NCI-H526 (cell line): ENCODE measurements at places on chromosomes 11 and 22.

DNA sequence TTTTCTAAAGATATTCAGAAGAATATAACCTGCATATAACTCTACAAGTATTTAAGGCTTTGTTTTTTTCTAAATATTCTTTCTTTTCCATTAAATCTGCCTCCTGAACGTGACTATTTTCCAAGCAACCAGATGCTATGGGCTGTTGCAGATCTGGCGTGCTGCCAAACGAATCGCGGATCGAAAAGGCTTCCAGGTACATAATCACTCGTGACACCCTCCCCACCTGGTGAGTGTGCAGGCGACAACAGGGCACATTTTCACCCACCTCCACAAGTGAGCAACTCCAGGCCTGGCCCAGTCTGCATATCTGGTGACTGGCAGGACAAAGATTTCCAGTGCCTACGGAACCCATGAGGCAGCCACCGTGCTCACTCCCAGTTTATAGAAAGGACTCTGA lies 660.1 kb downstream of the OPCML start:
- no peak for DNase-seq

- DNase-seq, result no peak
Observed at GRCh38 chr11:690738-691633, 4.0 kb downstream of the DEAF1 start.

GRCh38 chr11:129273944-129274711 lies 82.0 kb upstream of the ARHGAP32 start:
- DNase-seq, result no peak

DNA sequence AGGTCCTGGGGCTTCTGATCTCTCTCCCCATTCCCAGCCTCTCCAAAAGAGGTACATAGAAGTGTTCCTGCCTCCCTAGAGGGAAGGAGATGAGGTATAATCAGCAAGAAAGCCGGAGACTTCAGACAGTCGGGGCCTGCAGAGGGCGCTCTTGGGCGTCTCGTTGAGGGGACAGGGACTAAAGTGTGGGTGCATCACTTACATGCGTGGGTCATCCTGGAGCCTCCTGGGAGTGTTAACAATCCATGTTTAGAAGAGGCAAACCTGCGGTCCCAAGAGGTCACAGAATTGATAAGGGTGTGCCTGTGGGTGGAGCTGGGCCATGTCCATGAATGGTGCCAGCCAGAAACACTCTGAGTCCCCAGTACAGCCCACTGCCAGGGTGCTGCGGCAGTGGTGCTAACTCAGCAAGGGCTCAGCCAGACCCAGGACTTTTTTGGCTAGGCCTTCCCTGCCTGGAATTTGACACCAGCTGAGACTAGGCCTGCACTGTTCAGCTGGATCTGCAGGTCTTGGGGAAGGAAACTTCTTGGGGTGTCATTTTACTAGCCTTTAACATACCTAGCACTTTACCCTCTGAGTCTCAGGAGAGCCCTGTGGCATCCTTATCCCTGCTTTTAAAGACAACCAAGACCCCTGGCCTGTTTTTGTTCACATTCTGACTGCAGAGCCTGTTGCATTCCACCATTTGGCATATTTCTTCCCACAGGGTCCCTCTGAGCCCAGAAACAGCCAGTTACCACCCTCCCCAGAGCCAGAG lies 5.5 kb downstream of the YDJC start:
- no peak for DNase-seq

DNA sequence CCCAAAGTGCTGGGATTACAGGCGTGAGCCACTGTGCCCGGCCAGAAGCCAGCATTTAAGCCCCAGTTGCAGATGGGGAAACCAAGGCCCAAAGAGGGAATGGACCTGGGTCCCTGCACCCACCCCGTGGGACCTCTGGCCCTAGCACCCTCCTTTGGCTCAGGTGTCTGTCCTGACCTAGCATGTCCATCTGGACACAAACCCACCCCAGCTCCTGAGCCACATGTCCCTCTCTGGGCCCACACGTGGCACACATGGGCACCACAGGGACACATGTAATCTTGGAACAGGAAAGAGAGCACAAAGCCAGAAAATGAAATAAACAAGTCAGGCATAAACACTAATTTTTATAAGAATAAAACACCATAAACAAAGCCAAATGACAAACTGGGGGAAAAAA lies 9.6 kb downstream of the GGT5 start:
- DNase-seq, result no peak

GRCh38 chr11:19848219-19848618 lies 135.6 kb downstream of the NAV2 start:
- DNase-seq, result no peak

GRCh38 chr11:122863704-122864326 lies 18.7 kb upstream of the JHY start:
- peak; percentile 80 for DNase-seq

- no peak for DNase-seq
Observed at GRCh38 chr11:86492370-86493010, 117.8 kb downstream of the CCDC81 start.
